Umbilical cord (tissue), 2 donors: ENCODE measurements at places on chromosomes 5 and 9. TPM values are rescaled to one million over a fixed set of nuclear protein-coding genes. Genes with fewer than 3 reads are reported as not detected.

The GABBR2 gene
- total RNA-seq = 0.24 TPM

The PCDHGC5 gene
- total RNA-seq = 8.2 TPM

The PPIC gene
- total RNA-seq = 160 TPM

DNA sequence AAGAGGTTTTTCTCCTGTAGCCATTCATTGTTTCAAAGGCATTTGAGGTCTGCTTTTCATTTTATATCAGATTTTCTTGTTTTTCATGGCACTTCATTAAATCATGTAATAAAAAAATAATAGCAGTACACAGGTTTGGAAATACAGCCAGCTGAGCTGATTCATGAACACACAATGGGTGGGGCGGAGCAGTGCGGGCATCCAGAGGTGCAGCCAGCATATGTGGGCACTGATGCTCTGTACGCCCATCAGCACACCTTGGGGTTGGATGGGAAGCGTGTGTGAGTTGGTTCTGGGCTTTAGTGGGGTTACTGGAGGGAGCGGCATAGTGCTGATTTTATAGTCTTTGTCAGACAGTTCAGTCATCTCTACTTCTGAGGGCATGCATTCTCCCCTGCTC lies 54.2 kb upstream of the IRX4 start:
- DNase-seq = no peak

DNA sequence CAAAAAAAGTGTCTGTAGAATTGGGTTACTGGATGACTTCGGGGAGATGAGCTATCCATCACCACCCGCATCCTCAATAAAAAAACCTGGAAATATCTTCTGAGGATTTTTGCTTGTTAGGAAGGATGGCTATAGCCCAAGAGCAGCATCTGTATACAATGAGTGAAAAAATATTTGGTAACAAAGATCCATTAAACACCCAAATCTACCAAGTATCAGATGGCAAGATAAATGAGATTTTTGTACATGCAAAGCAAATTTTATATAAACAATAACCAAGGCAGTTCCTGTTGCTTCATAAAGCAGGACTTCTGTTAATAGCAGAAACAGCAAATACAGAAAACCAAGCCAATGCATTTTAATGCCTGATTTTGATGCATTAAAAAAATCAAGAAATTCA lies 166.6 kb downstream of the SLC28A3 start:
- no peak for DNase-seq

- no peak for DNase-seq
Observed at GRCh38 chr9:3136686-3137346, 292.9 kb upstream of the PUM3 start.

DNA sequence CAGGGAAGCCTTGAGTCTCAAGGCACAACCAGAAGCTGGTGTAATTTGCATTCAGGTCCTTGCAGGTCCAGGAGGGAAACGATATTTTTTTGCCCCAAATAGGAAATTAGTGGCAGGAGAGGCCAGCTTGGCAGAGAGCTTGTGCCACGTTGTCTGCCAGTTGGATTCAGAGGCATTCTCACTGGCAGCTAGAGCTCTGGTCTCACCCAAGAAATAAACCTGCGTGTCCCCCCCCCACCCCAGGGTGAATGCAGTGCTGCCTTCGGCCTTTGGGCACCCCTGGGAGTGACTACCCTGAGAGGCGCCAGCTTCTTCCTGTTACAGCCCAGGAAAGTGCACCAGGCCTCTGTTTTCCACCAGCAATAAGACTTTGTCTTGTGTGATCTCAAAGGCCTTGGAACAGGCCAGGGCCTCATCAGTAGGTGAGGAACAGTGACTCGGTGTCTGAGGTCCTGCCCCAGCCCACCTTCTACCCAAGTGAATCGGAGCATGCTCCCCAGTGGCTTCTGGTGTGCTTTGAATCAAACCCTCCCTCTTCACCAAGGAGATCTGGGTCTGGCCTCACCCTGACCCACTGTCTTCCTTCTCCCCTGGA lies 68.4 kb downstream of the HSPA4 start:
- no peak for DNase-seq

DNA sequence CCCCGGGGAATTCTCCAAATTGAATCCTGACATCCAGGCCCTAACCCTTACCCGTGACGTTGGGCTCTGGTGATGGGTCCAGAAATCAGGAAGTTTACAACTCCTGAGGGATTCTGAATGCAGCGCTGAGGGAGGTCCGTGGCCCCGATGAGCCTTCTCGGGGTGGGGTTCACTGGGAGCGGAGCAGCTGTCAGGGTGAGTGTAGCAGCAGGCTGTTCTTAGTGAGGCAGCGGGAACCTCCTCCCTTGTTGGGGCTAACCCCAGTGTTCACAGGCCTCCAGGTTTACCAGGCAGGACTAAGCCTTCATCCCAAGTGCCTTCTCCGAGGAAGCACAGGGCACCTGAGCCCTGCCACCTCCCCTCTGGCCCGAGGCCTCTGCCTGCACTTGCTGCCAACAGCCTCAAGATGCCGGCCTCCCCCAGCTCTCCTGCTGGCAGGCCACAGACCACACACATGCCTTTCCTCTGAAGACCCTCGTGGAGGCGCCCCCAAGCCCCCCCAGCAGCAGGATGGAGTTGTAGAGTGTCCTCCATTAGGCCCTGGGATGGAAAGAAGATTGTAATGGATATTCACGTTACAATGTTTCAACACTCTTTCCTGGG lies 7.3 kb upstream of the ADAMTS16 start:
- no peak for DNase-seq
